Stimulated activated CD4-positive, alpha-beta T cell treated with anti-CD3 and anti-CD28 coated beads, Interleukin-1b, Interleukin-23, amount 100 ng/mL, for 1 hour (primary cell): ENCODE measurements at places on chromosomes 16 and 17.

- no peak for DNase-seq
Measured at GRCh38 chr16:66899945-66900710, 18.6 kb downstream of the CDH16 start.

- no peak for DNase-seq
Measured at GRCh38 chr17:28033972-28034714, 8.3 kb upstream of the NLK start.

DNA sequence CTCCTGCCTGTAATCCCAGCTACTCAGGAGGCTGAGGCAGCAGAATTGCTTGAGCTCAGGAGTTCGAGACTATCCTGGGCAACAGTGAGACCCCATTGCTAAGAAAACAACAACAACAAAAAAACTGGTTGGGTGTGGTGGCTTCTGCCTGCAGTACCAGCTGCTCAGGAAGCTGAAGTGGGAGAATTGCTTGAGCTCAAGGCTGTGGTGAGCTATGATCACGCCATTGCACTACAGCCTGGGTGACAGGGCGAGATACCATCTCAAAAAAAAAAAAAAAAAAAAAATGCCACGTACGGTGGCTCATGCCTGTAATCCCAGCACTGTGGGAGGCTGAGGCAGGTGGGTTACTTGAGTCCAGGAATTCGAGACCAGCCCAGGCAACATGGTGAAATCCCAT is 34.1 kb downstream of the NME2 start:
- no peak for DNase-seq

DNA sequence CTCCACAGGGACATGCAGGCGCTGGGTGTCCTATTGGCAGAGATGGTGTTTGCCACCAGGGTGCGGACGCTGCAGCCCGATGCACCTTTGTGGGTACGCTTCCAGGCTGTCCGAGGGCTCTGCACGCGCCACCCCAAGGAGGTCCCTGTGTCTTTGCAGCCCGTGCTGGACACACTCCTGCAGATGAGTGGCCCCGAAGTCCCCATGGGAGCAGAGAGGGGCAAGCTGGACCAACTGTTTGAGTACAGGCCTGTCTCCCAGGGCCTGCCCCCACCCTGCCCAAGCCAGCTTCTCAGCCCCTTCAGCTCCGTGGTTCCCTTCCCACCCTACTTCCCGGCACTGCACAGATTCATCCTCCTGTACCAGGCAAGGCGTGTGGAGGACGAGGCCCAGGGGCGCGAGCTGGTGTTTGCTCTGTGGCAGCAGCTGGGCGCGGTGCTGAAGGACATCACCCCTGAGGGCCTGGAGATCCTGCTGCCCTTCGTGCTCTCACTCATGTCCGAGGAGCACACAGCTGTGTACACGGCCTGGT is 2.8 kb downstream of the WDR81 start:
- no peak for DNase-seq

GRCh38 chr17:61425682-61426481 is 26.2 kb downstream of the TBX2 start:
- no peak for DNase-seq

- no peak for DNase-seq
Measured at GRCh38 chr17:11493936-11494335, 104.3 kb upstream of the DNAH9 start.

- DNase-seq = no peak
Measured at GRCh38 chr17:37519251-37519985, 29.7 kb downstream of the DUSP14 start.

DNA sequence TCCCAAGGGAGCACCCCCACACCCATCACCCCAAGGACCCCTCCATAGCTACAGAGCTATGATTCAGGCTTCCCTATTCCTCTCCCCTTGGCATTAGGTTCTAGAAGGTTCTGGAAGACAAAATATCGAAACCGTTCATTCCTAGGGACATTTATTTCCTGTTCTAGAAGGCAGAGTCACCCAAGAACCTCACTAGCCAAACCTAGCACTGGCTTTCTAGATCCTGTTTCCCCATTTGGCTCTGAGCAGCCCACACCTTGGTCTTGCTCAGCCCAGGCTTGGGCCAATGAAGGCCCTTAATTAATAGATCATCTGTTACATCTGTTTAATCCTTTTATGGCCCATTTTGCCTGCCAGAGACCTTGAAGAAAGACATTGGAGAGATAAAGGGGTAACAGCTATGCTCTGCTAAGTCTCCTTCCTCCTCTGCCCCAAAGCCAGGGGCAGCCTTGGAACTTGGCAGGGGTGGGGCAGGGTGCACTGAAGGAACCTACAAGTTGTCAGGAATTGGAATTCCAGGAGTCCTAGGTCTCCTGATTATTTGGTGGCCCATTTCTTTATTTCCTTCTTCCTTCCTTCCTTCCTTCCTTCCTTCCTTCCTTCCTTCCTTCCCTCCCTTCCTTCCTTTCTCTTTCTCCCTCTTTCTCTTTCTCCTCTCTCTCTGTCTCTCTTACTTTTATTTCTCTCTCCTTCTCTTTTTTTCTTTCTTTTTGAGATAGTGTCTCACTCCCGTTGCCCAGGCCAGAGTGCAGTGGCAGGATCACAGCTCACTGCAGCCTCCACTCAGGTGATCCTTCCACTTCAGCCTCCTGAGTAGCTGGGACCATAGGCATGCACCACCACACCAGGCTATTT is 8.7 kb upstream of the FZD2 start:
- DNase-seq = no peak

GRCh38 chr16:30740364-30741251 is 7.6 kb upstream of the PHKG2 start:
- no peak for DNase-seq

GRCh38 chr17:45091778-45092425 is 30.8 kb downstream of the NMT1 start:
- DNase-seq = no peak

DNA sequence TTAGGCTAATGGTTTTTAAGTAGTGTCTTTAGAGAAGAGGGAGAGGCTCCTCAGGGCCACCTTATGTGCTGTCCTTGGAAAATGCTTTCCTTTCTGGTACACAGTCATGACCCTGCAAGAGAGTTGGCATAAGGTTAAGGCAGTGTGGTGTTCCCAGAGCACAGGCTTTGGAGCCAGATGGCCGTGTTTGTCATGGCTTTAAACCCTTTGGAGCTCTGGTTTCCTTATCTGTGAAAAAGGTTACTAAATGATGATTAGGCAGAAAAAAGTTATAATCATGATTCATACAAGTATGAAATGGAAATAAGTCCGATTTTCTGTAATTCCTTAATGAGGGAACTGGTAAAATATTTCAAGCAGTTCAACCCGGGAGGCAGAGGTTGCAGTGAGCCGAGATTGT is 13.2 kb downstream of the UTP4 start:
- DNase-seq = no peak

- DNase-seq = no peak
Measured at GRCh38 chr17:32831627-32832243, 45.2 kb downstream of the MYO1D start.

GRCh38 chr17:57853695-57854094 is 3.9 kb upstream of the MRPS23 start:
- no peak for DNase-seq

GRCh38 chr17:15920758-15921239 is 24.1 kb upstream of the ADORA2B start:
- DNase-seq = no peak

DNA sequence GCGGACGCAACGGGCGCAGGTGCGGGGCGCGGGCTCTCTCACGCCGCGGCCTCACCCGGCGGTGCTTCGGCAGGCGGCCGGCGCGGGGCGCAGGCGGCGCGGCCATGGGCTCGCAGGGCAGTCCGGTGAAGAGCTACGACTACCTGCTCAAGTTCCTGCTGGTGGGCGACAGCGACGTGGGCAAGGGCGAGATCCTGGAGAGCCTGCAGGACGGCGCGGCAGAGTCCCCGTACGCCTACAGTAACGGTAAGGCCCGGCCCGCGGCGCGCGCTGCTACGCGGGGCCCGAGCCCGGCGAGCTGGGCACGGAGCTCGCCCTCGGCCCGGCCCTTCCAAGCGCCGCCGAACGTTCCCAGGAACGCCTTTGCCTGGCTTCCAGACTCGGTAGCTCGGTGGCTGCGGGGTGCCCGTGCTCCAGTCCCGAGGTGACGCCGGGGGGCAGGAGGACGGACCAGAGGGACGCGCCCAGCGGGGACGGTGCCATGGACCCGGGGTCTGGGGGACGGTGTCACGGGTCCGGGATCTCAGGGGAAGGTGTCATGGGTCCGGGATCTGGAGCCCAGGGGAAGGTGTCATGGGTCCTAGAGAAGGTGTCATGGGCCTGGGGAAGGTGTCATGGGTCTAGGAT is 435 bp downstream of the RAB40C start:
- no peak for DNase-seq

DNA sequence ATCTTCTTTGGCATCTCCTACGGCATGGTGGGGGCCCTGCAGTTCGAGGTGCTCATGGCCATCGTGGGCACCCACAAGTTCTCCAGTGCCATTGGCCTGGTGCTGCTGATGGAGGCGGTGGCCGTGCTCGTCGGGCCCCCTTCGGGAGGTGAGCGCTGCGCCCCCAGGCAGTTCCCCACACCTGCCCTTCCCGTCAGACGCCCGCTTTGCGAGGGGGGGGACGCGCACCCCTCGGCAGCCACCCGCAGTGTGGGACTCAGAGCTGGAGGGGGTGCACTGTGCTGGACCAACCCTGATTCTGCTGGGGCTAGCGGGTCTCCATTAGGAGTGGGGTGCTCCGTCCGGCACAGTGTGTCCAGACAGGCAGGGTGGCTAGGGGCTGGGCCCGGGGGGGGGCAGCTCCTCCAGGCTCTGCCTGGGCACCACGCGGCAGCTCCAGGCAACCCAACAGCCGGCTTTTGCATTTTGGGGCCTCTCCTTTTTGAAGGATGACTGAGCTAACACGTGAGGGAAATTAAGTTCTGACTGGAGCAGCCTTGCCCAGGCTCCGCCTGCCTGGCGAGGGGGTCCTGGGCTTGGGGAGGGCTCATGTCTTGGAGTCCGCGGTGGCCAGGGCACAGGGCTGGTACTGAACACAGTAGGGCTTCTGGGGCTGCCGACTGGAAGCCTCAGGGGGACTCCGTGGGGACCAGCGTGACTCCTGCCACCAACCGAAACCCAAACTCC is 9.1 kb downstream of the SLC16A3 start:
- no peak for DNase-seq

DNA sequence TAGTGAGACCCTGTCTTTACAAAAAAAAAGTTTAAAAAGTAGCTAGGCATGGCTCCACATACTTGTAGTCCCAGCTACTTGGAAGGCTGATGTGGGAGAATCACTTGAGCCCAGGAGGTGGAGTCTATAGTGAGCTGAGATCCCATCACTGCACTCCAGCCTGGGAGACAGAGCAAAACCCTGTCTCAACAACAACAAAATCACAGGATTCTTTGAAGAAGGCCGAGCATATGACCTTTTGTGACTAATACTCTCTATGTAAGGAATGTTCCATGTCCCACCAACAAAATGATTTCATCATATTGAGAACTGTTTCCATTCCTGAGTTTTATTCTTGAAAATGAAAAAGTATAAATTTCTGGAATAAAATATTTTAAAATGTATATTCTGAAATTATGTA is 58.9 kb upstream of the EFCAB3 start:
- no peak for DNase-seq

GRCh38 chr16:64008131-64008530 is 1113.7 kb downstream of the CDH11 start:
- DNase-seq = no peak

- DNase-seq = no peak
Measured at GRCh38 chr17:44314031-44314430, 5.6 kb downstream of the RUNDC3A start.

DNA sequence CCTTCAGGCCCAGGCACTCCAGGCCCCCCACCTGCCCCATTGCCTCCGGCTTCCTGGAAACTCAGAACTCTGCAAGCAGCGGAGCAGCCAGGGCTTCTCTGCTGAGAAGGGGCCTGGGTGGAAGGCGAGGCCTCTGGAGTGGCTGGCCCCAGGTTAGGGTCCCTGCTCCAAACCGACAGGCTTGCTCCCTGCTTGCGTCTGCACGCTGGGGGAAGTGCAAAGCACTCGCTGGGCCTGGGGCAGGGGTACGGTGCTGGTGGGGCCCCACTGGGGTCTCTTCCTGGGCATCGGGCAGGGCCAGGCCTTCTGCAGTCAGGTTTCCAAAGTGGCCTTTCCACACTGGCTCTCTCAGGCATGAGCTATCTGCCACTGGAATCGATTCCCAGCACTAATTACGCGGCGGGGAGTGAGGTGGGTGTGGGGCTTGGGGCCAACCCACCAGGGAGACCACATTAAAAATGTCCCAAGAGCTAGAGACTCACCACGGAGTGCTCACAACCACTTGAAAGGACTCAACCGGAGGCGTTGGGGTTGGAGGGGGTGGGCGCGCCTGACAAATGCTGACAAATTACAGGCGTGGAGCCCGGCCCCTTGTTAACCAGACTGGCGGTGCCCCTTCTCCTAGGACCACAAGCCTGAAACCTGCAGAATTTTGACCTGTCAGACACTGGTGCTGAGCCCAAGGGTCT is 17.9 kb downstream of the FAM83G start:
- DNase-seq = no peak

- peak; percentile 1 for DNase-seq
Measured at GRCh38 chr17:35879773-35880654, at the start of gene CCL5. TSS of gene CCL5 (minus strand) at chr17:35880360.

DNA sequence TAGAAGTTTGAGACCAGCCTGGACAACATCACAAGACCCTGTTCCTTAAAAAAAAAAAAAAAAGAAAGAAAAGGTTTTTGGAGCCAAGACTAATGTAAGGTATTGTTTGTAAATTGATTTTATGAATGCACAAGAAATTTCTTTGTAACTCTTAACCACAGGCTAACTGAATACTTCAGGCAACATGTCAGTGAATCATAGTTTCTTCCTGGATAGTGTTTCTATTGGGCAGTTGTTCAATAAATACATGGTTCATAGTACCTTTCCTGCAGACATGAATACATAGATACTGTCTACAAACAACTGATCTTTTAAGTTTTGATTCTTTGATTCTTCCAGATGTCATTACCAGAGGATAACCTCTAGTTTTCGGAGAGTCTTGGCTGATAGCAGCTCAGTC is 11.6 kb downstream of the DDX42 start:
- DNase-seq = no peak
